ENCODE measurements at places on chromosomes 7 and 10.

DNA sequence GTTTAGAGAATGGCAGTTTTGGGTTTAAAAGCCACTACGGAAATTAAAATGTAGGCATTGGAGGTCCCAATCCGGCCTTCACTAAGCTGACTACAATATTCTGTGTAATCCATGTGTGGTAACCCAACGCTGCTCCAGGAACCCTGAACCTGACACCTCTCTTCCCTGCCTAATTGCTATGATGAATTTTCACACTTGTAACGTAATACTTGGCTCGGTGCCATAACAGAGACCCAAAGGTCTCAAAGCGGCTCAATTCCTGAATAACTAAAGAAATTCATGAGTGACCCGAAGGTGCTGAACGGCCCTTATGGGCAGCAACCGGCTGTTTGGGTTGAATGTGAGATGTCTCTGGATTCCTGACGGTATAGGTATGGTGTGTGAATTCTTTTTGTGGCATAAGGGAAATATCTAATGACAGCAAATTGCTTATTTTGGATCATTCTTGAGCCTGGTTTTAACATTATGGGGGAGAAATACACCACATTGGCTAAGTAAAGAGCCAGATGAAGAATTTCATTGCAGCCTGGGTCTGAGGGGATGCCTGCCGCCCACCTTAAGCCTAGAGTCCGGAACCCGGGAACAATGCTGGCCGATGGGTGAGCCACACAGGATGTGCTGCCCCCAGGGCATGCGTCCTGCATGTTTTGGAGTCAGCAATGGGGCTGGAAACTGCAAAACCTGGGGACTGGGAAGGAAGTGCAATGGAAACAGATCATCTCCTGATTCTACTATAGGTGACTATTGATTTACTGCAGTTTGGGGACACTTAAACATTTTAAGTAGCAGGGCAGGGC is 69.7 kb upstream of the FZD8 start:
- no peak for DNase-seq

DNA sequence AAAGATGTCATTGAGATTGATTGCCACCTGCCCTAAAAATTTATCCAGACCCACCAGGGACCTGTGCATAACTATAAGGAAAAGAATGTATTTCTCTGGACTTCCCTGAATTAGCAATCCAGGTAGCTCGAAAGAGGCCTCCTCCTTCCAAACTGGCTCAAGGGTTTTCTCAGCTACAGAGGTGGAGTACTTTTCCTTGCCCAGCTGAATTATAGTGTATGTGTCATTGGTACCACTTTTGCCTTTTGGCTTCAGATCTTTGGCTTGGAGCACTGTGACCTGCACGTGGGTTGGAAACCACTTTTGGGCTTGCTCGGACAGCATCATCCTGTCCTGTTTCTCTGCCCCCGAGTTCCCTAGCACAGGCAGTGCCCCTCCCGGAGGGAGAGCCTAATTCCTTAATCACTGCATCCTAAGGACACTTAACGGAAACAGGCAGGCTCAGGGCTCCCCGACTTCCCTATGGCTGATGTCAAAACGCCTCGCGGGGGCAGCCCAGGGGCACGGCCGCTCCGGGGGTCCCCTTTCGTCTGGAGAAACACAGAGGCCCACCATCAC is 825 bp downstream of the RAB11FIP2 start:
- DNase-seq = no peak

GRCh38 chr10:46560381-46560780 is 3.9 kb upstream of the GPRIN2 start:
- DNase-seq = no peak

GRCh38 chr10:1569208-1569607 is 168.1 kb downstream of the ADARB2 start:
- no peak for DNase-seq

- no peak for DNase-seq
Observed at GRCh38 chr10:16689227-16689626, 128.0 kb downstream of the RSU1 start.

DNA sequence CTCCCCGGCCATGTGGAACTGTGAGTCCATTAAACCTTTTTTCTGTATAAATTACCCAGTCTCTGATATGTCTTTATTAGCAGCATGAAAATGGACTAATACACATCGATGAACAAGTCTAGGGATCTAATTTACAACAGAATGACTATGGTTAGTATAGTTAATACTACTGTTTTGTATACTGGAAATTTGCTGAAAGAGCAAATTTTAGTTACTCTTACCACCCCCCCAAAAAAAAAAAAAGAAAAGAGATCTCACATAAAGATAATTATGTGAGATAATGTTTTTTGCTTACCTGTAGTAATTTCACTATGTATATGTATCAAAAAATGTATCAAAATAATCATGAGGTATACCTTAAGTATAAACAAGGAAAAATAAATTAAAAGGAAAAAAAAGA is 199.5 kb upstream of the GRM3 start:
- DNase-seq = no peak

DNA sequence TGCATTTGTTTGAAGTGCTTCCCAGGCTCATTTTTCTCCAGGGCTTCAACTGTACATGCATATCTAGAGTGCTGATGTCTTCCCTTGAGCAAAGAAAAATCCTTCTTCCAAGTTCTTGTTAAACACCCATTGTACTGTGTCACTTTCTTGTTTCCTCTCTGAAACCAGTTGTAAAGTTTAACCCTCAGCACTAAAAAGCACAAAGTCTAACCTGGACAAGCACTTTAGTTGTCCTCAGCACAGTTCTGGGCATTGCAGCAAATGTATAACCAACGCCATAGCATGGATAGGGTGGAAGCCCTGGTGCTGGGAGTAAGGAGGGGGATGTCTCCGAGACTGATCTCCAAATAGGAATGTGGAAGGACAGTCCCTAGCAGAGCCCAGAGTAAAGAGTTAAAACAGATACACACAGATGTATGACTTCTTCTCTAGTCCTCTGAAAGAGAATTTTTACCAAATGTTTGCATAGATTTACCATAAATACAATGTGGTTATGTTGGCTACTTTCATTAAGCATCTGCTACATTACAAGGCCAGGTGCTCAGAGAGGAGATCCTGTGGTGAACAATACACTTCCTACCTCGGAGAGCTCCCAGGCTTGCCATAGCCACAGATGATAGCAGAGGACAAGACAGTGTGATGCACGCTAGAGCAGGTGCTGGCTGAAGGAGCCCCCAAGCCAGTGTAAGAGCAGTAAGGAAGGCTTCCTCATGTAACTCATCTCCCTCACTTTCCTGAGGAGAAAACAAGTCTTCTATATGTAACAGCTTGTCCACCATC is 57.0 kb downstream of the DNAJC12 start:
- no peak for DNase-seq

GRCh38 chr7:85424298-85424697 is 237.4 kb upstream of the SEMA3D start:
- DNase-seq = no peak

GRCh38 chr7:131249003-131249402 is 78.7 kb upstream of the MKLN1 start:
- no peak for DNase-seq

GRCh38 chr10:122421742-122422141 is 32.7 kb upstream of the ARMS2 start:
- DNase-seq = no peak

- DNase-seq = no peak
Observed at GRCh38 chr10:118694848-118695247, 59.9 kb downstream of the CACUL1 start.

DNA sequence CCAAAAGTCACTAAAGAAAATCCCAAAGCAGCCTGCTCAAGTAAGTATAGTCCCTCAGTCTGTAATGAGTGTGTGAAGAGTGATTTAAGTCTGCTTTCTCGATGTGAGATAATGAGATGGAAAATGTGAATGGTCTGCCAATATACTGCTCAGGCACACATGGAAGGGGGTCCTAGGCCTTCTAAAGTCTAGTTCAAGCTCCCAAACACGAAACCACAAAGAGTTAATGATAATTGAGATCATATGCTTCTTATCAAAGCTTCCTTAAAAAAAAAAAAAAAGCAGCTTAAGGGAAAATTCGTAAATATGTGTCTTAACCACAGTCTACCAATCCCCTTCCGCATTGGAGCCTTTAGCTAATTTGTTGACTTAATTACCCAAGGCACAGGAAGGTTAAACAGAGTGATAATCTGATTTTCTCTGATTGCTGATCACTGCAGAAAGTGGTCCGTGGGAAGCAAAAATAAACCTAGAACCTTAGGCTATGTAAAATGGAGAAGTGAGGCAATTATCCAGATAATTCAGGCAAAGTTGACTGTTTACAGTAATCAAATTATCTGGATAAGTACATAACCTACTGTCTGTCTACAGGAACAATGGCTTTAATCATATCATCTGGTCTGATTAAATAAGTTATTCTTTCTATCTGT is 172.9 kb downstream of the MBL2 start:
- no peak for DNase-seq

- no peak for DNase-seq
Observed at GRCh38 chr10:91816981-91817380, 18.8 kb downstream of the TNKS2 start.

DNA sequence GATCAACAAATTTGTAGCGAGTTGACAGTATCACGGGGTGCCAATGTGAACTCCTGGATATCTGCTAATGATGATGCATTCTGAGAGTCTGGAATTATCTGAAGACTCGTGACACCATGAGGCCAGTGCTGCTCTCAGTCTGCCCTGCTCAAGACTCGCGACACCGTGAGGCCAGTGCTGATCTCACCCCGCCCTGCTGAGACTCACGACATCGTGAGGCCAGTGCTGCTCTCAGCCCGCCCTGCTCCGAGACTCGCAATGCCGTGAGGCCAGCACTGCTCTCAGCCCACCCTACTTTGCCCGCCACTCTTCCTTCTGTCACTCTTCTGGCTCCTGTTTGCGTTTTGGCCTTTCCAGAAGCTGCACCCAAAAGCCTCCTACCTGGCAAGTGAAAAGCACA is 411.8 kb downstream of the PTPRN2 start:
- DNase-seq = no peak

GRCh38 chr10:71252220-71252619 is 39.9 kb downstream of the UNC5B start:
- DNase-seq = no peak

- no peak for DNase-seq
Observed at GRCh38 chr7:146375170-146375569, 258.6 kb downstream of the CNTNAP2 start.

DNA sequence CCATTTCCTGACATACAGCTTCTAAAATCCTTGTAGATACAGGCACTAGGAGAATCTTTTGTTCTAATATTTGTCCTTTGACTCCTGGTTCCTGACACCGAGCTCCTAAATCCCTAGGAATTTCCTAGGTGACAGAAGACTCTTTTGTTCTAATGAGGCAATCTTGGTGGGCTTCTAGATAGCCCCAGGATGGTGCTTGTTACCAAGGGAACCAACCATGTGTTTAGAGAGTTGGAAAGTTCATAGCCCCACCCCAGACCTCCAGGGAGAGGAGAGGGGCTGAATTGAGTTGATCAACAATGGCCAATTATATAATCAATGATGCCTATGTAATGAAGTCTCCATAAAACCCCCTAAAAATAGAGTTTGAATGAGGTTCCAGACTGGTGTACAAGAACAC is 145.1 kb downstream of the JMJD1C start:
- no peak for DNase-seq

DNA sequence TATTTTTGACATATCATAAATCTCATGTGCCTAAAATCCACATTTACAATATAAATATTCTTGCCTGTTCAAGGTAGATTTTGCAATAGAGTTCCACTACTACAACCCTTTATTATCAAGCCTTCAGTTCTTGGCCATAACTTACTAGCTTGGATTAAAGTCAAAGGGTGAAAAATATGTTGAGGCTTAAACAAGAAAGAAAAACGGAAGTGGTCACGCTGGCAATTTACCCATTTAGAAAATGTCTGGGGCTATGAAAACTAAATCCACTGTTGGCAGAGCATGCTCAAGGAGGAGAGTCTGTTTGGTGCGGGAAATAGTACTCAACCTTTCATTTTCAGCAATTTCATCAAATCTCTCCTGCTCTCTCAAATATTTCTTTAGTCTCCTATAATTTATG is 209.8 kb upstream of the RHOBTB1 start:
- no peak for DNase-seq

GRCh38 chr10:95787447-95787846 is 31.5 kb downstream of the ENTPD1 start:
- no peak for DNase-seq

GRCh38 chr10:42997849-42998165 is 79.1 kb upstream of the RET start:
- no peak for DNase-seq

DNA sequence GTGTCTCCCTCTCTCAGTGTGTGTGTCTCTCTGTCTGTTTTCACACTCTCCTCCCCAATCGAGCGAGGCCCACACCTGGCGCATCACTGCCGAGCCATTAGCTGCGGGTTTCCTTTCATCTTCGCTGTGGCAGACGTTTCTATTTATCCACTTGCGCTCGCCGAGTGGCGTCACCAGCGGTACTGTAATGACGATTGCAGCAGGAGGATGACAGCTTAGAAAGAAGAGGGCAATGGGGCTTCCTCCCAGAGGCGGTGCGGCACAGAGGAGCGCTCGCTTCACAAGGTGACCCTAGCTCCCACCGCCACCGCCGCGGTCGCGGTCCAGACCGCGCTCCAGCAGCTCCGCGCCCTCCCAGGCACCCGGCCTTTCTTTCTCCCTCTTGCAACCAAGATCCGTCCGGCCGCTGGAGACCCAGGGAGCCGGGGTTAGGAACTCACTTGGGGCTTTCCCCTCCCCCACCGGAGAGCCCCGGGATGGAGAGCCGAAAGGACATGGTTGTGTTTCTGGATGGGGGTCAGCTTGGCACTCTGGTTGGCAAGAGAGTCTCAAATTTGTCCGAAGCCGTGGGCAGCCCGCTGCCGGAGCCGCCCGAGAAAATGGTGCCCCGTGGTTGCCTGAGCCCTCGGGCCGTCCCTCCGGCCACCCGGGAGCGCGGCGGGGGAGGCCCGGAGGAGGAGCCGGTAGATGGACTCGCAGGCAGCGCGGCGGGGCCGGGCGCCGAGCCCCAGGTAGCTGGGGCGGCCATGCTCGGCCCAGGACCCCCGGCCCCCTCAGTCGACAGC is at the start of gene EVX1:
EVX1 (plus strand) TSS at position 248 of the 785 bp plus-strand sequence; CDS start at position 477, 229 bp downstream.
- no peak for DNase-seq

- no peak for DNase-seq
Observed at GRCh38 chr7:12222889-12223579, 11.9 kb downstream of the TMEM106B start.

GRCh38 chr7:82629583-82629982 is 186.0 kb upstream of the CACNA2D1 start:
- no peak for DNase-seq

GRCh38 chr10:30763918-30764317 is 134.4 kb upstream of the LYZL2 start:
- no peak for DNase-seq

- no peak for DNase-seq
Observed at GRCh38 chr7:81926154-81926553, 156.3 kb upstream of the HGF start.

- DNase-seq = no peak
Observed at GRCh38 chr7:47672271-47672791, 90.4 kb upstream of the TNS3 start.

DNA sequence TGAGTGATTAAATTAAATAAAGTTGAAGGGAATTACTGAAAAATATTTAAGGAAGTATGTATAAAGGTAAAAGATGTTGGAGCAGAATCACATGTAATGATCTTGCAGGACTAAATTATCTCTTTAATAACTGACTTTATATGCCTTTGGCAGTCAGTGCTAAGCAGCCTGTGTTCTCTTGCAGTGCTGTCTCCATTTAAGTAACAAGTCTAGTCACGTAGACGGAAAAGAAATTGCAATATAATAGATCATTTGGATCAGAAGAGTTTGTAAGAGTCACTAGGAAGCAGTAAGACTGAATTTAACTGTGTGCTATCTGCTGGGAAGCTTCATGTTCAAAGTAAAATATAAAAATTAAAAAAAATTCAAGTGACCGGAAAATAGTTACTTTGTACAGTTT is 21.4 kb downstream of the BZW2 start:
- DNase-seq = no peak

- no peak for DNase-seq
Observed at GRCh38 chr7:23542752-23543151, 11.0 kb upstream of the TRA2A start.

All from cerebellar nuclear complex (tissue), 1 donor.